ENCODE measurements at places on chromosomes 6 and 20. TPM values are rescaled to one million over a fixed set of nuclear protein-coding genes. Genes with fewer than 3 reads are reported as not detected.
A peak's percentile ranks its signal among the peaks of the same experiment; 100 is the strongest.

- no peak for DNase-seq
- no peak overlapping the region for H3K27ac ChIP-seq
- peaks cover 13% of the 10 kb centered on the region for H3K27me3 ChIP-seq
- no peaks in the 10 kb centered on the region for H3K4me1 ChIP-seq
Observed at GRCh38 chr6:19976411-19977129, 139.4 kb downstream of the ID4 start.

DNA sequence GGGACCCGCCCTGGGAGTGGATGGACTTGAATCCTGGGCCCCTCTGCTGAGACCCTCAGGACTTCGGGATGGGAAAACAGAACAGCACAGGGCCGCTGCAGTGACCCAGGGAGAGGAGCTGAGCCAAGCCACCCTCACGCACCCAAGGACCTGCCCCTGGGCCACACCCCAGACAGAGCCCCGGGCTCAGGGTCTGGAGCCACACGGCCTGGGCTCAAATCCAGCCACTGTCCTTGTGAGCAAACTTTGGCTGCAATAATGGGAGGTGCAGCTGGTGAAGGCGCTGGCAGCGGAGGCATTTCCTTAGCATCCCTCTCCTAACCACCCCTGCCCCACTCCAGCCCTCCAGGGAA, 207.7 kb downstream of the PREX1 start:
- DNase-seq, result peak; percentile 49
- peak overlapping the region; percentile 18 for H3K27ac ChIP-seq
- no peaks in the 10 kb centered on the region for H3K36me3 ChIP-seq
- H3K4me1 ChIP-seq, result peaks cover 16% of the 10 kb centered on the region
- no peak overlapping the region for H3K4me3 ChIP-seq
- H3K27me3 ChIP-seq, result no peaks in the 10 kb centered on the region

- peaks cover 8% of the 10 kb centered on the region for H3K36me3 ChIP-seq
- DNase-seq, result no peak
- peaks cover 8% of the 10 kb centered on the region for H3K4me1 ChIP-seq
- H3K27ac ChIP-seq, result peak overlapping the region; percentile 78
- H3K27me3 ChIP-seq, result no peaks in the 10 kb centered on the region
Observed at GRCh38 chr20:59948828-59949720, 8.9 kb downstream of the FAM217B start.

DNA sequence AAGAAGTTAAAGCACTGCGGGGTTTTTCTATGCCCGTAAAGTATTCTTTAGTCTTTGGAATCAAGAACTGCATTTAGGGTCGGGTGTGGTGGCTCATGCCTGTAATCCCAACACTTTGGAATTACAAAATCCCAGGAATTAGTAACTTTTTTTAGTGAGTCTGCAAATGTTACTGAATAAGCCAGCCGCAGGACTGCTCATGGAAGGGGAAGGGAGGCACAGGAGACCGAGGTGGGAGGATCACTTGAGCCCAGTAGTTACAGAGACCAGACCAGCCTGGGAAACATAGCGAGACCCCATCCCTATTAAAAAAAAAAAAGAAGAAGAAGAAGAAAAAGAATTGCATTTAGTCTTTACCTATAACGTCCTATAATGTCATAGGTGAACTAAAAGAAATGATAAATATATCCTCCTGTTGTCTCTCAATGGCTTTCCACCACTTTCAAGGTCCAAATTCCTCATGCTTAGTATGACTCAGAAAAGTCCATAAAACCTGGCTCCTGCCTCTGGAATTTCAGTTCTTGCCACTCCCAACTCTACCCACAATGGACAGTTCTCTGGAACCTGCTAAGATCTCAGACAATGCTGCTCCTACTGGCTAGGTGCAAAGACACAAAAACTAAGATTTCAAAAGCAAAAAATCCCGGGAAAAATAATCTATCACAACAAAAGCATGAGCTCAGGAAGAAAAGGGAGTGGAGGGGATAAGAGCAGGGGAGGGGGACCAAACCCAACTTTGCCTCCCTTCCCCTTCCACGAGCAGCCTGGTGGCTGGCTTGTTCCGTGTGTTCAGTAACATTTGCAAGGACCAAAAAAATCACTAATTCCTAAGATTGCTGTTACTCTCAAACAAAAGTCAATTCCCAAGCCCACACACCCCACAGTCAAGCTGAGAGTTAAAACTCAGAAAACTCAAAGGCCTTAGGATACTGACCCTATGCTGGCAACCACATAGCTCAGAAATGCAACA, 39.0 kb downstream of the B4GALT5 start:
- H3K4me3 ChIP-seq, result peak overlapping the region; percentile 82
- H3K4me1 ChIP-seq, result peaks cover 76% of the 10 kb centered on the region
- no peak for DNase-seq
- no peaks in the 10 kb centered on the region for H3K27me3 ChIP-seq

GRCh38 chr20:62234339-62234738, 4.0 kb upstream of the OSBPL2 start:
- no peak overlapping the region for H3K4me3 ChIP-seq
- H3K27me3 ChIP-seq, result no peaks in the 10 kb centered on the region
- DNase-seq, result no peak
- H3K4me1 ChIP-seq, result peaks cover 7% of the 10 kb centered on the region
- no peaks in the 10 kb centered on the region for H3K36me3 ChIP-seq

DNA sequence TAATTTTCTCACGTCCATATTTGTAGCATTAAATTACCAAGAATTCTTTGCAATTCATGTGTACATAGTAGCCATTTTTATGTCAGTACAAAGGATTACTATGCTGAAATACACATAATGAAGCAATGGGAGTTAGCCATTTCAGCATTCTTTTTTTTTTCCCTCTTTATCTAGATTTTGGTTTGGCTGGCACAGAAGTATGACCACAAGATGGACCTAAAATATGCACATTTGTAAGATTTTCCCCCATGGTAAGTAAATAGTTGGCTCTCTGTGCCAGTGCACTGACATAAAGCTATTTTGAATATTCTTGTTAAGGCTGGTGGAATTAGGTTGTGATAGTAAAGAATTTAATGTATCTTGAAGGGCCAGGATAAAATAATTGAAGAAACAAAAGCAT, 486.1 kb upstream of the BTBD3 start:
- H3K27ac ChIP-seq, result no peak overlapping the region
- H3K36me3 ChIP-seq, result peaks cover 12% of the 10 kb centered on the region
- H3K4me3 ChIP-seq, result no peak overlapping the region
- H3K4me1 ChIP-seq, result no peaks in the 10 kb centered on the region
- DNase-seq, result no peak
- H3K27me3 ChIP-seq, result no peaks in the 10 kb centered on the region

GRCh38 chr20:6909608-6910007, 142.1 kb downstream of the BMP2 start:
- no peak overlapping the region for H3K27ac ChIP-seq
- H3K4me3 ChIP-seq, result no peak overlapping the region
- no peak for DNase-seq

Gene KCNK17
- total RNA-seq, result not detected

Gene JPH2
- 1.0 TPM for total RNA-seq

Gene LINC00237
- total RNA-seq, result not detected

Data from natural killer cell treated with Interleukin-12 subunit alpha and Interleukin-12 subunit beta and Interleukin-15 and Interleukin-18, amount 100 ng/mL, for 72 hours (primary cell).